Fibroblast of the conjunctiva (primary cell): ENCODE measurements at places on chromosomes 5 and 9.
A peak's percentile ranks its signal among the peaks of the same experiment; 100 is the strongest.

DNA sequence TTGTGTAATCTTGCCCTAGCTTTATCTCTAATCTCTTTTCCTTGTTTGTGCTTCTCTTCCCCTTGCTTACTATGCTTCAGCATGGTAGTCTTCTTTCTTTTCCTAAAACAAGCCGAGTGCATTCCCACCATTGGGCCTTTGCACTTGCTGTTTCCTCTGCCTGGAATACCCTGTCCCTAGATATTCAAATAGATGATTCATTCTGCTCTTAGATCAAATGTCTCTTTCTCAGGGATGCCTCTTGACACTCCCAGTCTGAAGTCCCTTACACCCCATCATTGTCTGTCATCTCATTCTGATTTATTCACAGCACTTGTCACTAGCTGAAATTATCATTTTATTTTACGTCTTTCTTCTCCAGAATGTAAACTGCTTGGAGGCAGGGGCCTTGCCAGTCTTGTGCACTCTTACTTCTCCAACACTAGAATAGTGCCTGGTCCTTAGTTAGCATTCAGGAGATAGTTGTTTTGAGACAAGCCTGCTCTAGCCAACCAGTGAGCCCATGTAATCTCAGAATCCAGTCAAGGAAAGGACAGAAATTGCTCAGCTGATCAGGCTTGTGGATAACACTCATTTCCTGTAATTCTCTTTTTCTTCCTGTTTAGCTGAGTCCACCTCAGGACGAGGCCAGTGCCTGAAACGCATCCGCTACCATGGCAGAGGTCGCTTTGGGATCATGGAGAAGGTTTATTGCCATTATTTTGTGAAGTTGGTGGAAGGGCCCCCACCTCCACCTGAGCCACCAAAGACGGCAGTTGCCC is 25.4 kb downstream of the MRPL22 start:
- no peak for DNase-seq

DNA sequence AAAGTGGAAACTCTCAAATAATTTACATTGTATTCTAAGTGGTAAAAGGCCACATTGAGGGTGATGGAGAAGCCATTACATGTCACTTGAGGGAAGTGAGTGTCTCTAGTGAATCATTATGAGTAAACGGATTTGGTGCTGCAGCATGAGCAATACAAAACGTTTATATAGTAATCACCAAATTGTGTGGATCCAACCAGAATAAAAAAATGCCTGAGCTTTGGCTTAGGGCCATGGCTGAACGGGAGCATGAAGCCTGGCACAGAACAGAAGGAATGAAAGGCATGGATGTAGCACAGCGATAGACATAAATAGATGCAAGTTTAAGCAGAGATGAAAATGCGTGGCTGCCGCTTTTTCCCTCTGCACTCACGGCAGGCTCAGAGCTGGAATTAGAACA is 58.3 kb downstream of the PTTG1 start:
- peak; percentile 27 for DNase-seq

GRCh38 chr5:132871459-132872284 is 1.8 kb upstream of the LEAP2 start:
- DNase-seq = no peak

DNA sequence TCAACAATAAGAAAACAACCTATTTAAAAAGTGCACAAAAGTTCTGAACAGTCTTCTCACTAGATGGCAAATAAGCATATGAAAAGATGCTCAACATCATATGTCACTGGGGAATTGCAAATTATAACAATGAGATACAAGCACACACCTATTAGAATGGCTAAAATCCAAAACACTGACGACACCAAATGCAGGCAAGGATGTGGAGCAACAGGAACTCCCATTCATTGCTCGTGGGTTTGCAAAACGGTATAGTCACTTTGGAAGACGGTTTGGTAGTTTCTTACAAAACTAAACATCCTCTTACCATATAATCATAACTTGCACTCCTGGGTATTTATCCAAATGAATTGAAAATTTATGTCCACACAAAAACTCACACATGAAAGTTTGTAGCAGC is 100.9 kb upstream of the TBC1D2 start:
- no peak for DNase-seq

DNA sequence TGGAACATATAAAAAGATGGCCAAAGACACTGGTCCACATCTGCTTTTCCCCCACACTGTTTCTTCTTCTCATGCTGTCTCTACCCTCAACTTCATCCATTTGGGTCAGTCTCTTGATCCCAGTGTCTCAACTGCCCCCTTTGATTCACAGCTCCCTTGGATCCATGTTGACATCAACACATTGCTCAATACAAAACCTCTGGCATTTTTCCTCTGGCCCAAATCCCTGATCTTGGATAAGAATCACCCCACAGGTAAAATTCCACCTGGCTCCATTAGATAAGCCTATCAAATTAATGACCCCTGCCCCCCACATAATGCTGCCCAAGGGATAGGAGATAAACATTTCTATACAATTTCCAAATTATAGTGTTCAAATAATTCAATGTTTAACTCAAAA is 229.8 kb downstream of the TLE1 start:
- DNase-seq = no peak

DNA sequence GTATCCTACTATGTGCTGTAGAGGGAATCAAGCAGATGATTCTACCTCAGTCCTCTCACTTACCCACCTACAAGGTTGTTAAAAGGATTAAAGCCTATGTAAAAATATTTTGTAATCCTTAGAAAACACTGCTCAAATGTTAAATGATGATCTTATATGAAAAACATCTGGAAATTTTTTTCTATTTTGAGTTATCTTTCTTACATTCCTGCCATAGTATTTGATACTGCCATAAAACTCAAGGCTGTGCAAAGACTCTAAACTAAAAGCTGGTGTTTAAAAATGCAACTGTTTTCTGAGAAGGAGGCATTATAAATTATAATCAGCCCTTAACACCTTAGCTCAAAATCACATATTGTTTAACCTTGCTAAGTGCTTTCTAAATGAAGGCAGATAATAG is 474.2 kb downstream of the PRELID2 start:
- no peak for DNase-seq

DNA sequence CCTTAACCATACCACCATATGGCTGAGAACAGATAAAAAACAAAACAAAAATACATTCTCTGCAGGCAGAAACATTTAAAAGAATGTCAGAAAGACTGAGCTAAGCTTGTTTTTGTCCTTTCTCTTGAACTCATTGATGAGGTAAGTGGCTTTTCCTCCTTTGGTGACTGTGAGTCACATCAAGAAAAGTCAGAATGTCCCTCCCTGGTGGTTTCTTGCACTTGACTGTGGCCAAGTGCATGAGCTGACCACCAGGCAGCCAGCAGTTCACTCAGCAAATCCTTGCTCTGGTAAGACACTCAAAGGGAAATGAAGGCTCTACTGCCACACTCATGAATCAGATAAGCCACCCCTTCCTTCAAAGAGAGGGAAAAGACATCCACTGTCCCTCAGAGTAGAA is 970.9 kb downstream of the TAF11L14 start:
- DNase-seq = no peak

GRCh38 chr5:33938507-33938796 is 2.3 kb downstream of the RXFP3 start:
- DNase-seq = no peak

DNA sequence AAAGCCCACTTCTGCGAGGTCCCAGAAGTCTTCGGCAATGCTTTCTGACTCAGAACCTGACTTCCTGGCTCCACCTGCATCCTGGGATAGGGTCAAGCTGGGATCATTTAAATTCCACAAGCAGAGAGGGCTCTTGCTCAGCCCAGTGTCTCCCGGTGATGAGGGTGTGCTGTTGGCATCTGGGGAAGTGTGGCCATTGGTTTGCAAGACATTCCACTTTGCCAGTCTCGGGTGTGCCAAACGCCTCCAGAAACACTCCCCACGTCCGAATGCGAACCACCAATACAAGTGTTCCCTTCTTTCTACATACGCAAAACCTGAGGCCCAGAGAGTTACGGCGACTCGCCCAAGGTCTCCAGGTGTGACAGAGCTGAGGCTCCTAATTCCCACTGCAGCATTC is 43.1 kb upstream of the FCN2 start:
- DNase-seq = no peak

DNA sequence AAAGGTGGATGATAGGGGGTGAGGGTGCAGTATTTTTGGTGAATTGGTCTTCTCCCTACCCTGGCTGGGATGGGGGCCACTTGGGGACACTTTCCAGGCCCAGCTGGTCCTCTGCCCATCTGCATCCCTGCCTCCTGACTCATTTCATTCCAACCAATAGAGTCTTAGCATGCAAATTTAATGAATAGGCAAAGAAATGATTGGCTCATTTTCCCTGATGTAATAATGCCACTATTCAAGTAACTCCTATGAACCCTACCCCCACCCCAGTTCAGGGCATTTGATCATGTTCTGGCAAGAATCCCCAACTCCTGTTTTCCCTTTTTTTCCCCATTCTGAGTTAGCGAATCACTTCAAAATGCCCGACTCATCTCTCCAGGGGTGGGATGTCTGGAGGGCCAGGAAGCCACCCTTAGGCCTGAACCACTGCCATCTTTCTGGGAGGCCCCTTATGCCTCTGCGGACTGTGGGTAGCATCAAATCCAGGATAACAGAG is 56.7 kb downstream of the PCDH1 start:
- DNase-seq = peak; percentile 97

GRCh38 chr9:120388003-120388855 is 191.7 kb downstream of the CDK5RAP2 start:
- no peak for DNase-seq

GRCh38 chr9:97983589-97984187 is 547 bp downstream of the ANP32B start:
- DNase-seq = no peak

- DNase-seq = no peak
These were observed 179.4 kb downstream of the SEMA6A start for GRCh38 chr5:116395226-116395625.

DNA sequence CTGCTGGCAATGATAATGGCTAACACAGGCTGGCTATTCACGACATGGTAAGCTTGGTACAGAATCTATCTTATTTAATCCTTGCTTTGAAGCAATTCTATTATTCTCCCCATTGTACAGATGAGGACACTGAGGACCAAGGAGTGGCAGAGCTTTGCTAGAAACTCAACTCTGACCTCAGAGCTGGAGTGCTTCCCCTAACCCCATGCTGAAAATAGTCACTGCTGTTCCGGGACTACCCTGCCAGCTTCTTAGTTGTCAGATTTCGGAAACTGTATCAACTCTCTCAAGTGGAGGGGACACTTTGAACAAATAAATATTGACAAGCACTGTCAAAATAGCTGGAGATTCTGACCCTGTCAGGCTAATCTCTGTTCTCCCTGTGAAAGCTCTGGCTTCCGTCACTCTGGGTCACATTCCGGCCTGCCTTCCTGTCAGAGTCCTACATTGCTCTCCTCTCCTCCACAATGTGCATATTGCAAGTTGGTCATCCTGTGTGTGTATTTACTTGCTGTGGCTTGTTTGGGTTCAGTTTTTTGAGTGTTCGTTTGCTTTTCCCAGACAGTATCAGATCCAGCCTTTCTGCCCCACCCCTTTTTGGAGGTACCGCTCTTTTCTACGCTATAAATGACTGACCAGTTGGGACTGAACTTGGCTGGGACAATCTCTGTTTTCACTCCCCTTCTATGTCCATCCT is 134.3 kb upstream of the MAP1B start:
- DNase-seq = no peak

GRCh38 chr9:101201630-101202029 is 173.1 kb downstream of the PLPPR1 start:
- DNase-seq = no peak

DNA sequence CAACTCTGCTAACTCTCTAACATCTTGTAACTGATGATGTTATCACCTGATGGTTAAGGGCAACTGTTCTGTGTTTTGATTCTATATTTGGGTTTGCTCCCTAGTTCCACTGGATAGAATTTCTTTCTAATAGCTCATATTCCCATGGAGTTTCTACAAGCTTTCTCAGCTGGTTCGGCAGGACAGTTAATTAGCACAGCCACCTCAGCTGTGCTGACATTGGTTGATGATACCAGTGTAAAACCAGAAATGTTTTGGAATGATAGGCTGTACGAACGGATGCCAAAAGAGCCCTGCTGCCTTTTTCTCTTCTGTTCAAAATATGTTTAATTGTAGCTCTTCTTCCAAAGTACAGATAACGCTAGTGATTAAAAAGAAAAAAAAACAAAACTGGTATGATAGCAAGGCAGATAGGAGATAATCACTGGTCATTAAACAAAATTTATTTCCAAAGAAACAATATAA is 440.5 kb upstream of the ZNF608 start:
- DNase-seq = no peak

- DNase-seq = no peak
These were observed 26.6 kb downstream of the PALM2AKAP2 start for GRCh38 chr9:109806506-109807115.

- no peak for DNase-seq
These were observed 178.2 kb downstream of the ROR2 start for GRCh38 chr9:91771864-91772263.

DNA sequence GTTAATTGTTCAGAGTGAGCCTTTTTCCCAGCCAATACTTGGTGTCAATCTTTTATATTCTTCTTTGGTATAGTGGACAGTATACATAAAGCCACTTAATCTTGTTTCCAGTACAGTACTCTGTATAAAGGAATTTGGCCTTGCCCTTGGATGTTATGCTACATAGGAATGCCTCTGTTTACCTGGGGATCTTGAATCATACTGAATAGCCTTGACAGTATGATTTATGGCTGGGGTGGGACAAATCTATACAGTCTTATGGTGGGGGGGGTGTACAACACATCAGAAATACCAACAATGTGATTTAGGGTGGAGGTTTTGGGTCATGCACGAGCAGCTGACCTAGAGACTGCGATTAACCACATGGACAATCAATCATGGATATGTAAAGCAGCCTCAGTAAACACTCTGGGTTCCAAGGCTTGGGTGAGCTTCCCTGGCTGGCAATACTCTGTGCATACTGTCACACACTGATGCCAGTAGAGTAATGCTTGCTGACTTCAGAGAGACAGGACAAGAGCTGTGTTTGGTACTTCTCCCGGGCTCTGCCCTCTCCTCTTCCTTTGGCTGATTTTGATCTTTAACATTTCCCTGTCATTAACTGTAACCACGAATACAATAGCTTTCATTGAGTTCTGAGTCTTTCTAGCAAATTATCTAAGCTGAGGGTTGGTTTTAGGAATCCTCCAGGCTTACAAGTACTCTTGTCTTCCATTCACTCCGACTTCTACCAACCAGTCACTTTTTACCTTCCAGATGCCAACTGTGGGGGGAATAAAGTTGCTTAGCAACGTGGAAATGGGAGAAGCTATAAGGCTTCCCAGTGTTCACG is 84.6 kb downstream of the IARS1 start:
- no peak for DNase-seq

DNA sequence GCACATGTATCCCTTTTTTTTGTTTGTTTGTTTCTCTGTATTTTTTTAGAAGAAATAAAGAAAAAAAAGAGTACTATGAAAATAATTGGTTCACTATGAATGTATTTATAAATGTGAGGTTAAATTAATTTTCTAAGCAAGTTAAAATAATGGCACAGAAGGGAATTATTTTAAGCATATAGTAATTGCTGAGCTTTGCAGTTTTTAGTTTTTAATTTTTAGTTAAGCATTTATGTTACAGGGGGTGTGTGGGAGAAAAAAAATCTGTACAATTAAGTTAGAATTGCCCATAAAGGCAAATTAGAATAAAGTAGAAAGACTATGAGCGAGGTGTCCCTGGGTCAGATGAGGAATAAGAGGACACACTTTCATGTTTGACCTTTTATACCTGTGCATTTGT is 152.6 kb downstream of the CDH18 start:
- DNase-seq = no peak

GRCh38 chr9:135969064-135969683 is 8.0 kb upstream of the UBAC1 start:
- no peak for DNase-seq
